ENCODE measurements at places on chromosomes 7 and 10.

DNA sequence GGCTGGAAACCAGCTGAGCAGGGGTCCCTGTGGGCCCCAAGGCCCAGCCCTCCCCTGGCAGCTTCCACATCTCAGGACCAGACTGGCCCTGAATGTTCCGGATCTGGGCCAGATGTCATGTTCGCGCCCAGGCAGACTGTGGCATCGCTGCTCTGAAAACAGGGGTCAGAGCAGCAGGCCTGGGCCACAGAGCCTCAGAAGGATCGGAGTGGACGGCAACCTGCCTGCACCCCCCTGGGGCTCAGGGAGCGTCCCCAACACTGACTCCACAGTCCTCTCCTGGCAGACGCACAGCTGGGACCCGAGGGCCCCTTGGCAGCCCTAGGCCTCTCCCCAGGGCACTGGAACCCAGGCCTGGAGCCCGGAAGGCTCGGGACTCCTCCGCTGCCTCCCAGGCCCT lies 91.3 kb upstream of the DNAAF5 start:
- no peak for DNase-seq

- DNase-seq = no peak
Observed at GRCh38 chr10:55410415-55410885, 609.4 kb upstream of the PCDH15 start.

DNA sequence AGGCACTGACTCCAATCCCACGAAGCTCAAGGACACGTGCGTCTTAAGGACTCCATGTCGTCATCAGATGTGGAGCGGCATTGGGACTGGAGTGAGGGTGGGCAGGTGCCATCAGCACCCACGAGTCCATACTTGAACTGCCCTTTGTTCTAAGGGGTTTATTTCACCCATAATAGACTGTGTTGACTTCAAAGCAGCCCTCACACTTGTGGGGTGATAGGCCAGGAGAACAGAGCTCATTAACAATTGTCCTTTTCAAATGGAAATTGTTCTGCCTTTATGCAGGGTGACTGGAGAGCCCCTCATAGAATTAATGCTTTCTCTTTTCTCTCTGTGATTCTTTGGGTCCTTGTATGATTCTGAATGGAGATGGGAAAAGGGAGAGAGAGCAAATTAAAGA lies 376.9 kb upstream of the MGMT start:
- no peak for DNase-seq

DNA sequence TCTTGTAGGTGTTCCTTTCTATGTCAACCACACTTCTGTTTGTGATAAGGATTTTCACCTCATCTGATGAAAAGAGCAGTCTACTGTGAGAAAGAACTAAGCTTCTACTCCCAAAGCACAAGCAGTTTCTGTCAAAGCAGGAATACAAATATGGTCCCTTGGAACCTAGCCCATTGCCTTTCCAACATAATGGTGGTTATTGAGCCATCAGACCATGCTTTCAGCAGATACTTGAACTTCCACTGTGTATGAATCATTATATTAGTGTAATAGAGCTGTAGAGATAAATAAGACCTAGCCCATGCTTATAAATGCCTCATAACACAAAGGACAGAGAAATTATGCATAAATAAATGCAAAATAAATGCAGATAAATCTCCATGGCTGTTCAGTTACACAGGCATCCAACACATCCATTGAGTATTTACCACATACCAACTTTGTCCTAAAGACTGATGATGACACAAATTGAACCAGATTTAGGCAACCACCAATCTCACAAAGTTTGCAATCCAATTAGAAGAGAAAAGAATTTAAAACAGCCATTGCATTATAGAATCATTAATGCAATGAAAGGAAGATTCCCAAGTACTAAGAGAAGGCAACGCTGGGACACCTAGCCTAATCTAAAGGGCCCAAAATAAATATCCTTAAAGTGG lies 729.4 kb upstream of the C7orf33 start:
- no peak for DNase-seq

GRCh38 chr10:93718937-93719725 lies 16.7 kb upstream of the FRA10AC1 start:
- no peak for DNase-seq

DNA sequence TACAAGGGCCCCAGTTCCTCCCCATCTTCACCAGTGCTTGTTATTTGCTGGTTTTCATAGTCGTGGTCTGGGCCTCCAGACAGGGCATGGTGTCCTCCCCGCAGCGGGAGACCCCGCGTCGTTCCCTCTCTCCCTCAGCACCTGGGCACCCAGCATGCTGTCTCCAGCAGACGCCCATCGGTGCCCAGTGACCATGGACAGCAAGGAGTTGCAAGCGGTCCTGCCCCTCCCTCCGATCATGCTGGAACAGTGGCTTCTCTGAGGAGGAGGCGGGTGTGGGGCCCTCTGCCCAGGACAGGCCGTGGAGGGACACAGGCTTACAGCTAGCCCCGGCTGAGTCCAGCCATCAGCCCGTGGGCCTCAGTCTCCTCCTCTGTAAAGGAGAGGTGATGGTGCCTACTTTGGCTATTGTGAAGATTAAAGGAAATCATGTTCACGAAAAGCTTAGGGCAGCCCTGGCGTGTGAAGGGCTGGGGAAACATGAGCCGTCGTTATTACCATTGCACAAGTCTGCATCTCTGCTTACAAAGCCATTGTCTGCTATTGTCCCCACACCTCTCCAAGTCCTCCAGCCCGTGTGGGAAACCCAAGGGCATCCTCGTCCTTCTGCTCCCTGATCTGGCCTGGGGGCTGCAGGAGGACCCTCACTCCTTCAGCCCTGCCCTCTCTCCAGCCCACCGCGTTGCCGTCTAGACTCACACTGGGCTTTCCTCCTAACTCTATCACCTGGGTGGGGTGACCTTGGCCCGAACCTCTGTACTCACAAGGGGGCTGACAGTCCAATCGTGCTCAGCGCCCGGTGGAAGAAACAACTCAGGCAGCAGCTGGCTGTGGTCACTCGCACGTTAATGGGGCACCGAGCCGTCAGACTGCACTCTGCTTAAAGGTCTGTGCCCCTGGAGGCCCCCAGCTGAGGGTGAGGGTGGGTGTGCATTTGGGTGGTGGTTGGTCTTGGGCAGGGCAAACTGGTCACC lies 29.9 kb downstream of the EN2 start:
- no peak for DNase-seq

DNA sequence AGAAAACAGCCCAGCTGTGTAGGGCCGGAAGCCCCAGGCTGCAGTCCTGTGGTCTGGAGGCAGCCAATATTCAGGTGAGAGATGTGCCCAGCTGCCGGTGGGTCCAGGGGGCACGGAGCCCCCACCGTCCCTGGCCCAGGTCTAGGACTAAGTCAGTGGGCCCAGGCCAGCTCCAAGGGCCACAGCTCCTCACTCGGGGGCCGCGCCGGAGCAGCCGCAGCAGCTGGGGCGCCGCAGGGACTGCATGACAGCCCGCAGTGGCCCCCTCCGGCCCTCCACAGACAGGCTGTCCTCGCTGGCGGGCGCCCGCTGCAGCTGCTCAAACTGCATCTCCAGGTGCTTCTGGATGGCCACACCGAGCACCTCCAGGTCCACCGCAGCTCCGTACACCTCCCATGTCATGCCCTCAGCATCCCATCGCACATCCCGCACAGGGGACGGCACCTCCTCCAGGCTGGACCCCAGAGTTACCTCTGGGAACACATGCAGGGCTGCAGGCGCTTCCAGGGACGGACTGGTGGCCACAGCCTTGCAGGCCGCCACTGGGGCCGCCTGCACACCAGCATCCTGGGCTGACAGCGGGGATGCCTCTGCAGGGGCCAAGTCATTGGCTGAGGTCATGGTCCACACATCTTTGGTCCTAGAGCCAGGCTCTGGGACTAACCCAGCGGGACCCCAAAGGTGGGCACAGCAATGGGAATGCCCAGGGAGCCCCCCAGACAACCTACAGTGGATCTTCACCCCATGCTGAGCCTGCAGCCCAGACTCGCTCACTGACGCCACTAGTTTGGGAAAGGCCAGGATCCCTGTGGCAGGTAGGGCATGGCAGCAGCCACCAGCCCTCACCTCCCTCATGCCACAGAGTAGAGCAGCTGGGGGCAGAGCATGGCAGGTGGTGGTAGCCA lies 7.0 kb downstream of the GPRIN2 start:
- peak; percentile 2 for DNase-seq

GRCh38 chr7:17299483-17299991 lies 1.1 kb downstream of the AHR start:
- peak; percentile 18 for DNase-seq

GRCh38 chr10:19014034-19014433 lies 34.6 kb upstream of the MALRD1 start:
- DNase-seq = no peak

DNA sequence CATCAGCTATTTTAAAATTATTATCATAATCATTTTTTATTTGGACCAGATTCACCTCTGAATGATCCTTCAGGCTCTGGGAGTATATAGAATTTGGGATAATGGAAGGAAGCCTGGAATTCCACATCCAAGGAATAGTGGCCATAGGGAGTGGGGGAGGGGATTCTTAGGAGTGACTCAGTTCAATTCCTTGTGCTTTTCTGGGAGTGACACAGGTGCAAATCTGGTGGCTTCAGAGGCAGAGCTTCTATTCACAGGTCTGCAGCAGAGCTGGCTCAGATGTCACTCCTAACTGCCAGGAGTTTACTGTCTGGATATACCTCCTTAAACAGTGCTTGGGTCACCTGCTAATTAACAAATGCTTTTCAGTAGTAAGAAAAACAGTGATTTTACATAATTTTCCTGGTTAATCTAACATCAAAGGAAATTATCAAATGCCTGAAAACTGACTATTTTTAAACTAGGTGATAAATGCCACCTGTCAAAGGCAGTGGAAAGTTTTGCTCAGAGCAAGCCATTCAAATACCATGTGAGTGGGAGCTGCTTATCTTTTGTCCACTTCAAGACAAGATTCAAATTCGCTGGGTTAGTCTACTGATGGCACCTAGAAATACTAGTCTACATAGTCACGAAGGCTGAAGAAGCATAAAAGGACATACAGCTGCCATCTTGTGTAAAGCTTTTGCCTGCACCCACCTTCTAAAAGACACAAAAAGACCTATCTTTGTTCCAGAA lies 106.7 kb upstream of the LAMB4 start:
- no peak for DNase-seq

- no peak for DNase-seq
Observed at GRCh38 chr10:49633327-49634068, 19.7 kb downstream of the CHAT start.

GRCh38 chr7:8418629-8419245 lies 14.7 kb upstream of the NXPH1 start:
- DNase-seq = peak; percentile 63

- no peak for DNase-seq
Observed at GRCh38 chr7:41351091-41351490, 351.8 kb downstream of the INHBA start.

GRCh38 chr7:111168182-111168581 lies 77.3 kb downstream of the LRRN3 start:
- no peak for DNase-seq

GRCh38 chr7:27908534-27909165 lies 168.7 kb downstream of the TAX1BP1 start:
- no peak for DNase-seq

- DNase-seq = no peak
Observed at GRCh38 chr10:98107644-98108430, 26.6 kb upstream of the R3HCC1L start.

GRCh38 chr7:99679032-99679399 lies 780 bp downstream of the CYP3A5 start:
- peak; percentile 43 for DNase-seq

GRCh38 chr7:98703916-98704315 lies 86.8 kb downstream of the NPTX2 start:
- DNase-seq = no peak

GRCh38 chr7:30136117-30136731 lies 1.4 kb downstream of the MTURN start:
- no peak for DNase-seq

DNA sequence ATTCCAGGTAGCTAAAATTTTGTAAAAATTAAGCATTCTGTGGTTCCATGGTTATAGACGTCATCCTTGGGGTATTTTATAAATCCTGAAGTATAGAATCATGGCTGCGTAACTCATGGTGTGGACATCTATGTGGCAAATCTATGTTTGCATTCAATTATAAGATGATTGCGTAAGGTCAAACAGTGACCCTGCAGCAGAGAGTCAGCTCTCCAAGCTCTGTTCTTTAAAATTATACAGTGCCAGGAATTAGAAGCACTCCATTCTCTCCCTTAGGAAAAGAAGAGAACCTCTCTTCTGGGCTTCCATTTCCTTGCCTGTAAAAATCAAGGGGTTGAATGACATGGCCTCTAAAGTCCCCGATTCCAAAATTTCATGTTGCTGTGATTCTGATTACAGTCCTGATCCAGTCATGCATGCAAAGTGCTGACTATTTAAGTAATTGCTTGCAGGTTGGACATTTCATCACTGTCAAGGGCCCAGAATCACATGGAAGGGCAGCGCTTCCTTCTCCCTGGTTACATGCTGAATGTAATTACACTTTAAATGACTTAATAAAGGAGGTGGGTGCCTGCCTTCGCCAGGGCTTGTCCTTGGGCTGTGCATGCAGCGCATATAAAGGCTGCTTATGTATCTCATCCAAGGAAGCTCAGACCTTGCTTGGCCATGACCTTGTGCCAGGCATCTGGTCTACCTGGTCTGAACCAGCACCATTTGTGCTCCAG lies 550.7 kb downstream of the TYW1 start:
- DNase-seq = no peak

DNA sequence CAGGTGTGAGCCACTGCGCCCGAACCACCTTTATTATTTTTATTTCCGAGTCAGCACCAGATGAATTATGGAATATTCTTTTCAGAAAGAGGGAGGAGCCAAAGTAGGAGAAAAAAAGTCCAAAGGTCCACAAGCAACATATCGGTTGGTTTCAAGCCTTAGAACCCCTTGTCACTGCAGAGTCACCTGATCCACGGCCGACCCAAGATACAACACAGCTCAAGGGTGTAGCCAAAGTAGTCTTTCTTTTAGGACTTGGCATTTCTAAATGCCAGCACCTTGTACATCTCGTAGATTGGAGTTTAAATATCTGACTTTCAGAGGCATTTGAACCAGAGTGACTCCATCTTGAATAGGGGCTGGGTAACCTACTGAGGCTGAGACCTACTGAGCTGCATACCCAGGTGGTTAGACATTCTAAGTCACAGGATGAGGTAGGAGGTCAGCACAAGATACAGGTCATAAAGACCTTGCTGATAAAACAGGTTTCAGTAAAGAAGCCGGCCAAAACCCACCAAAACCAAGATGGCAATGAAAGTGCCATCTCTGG lies 113.9 kb upstream of the ANLN start:
- DNase-seq = no peak

- no peak for DNase-seq
Observed at GRCh38 chr7:7919449-7919945, 49.1 kb upstream of the GLCCI1 start.

GRCh38 chr7:24233386-24233785 lies 50.6 kb upstream of the NPY start:
- DNase-seq = no peak

- no peak for DNase-seq
Observed at GRCh38 chr10:127234306-127234800, 38.0 kb upstream of the INSYN2A start.

DNA sequence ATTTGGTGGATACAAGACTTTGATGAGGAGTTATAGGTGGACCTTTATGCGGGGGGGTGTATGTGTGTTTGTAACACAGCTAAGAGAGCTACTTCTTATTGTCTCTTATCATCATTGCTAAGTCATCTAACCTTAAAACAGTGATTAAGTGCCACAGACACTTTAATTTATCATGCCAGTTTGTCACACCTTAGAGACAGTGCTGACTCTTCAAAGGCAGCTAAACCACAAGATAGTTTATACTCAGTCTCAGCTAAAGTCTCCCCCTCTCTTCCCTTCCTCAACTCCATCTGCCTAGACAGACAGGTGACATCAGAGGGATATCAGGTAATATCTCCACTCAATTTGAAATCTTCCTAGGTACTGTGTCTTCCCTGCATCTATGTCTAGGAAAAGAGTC lies 42.2 kb downstream of the MYPN start:
- no peak for DNase-seq

GRCh38 chr10:72088889-72089575 lies 681 bp upstream of the SPOCK2 start:
- DNase-seq = peak; percentile 81

All from activated naive CD4-positive, alpha-beta T cell treated with anti-CD3 and anti-CD28 coated beads for 36 hours (primary cell).